ENCODE measurements at places on chromosomes 5 and 9. TPM values are rescaled to one million over a fixed set of nuclear protein-coding genes. Genes with fewer than 3 reads are reported as not detected.

DNA sequence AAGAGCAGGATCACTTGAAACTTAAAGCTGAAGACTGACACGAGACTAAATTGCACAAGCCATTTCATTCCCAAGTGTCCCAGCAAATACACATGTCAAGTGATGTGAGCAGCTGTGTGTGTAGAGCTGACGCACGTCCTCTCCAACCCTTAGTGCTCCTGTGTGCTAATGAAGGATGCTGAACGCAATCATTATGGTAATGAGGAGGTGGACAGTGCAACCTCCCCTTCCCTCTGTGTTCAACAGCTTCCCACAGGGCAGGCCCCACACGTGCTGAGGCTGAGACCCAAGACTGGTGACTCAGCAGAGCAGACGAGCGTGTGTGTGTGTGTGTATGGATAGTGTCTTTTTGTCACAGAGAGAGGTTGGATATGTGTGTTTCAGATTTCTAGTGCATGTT, 702.1 kb downstream of the SEMA5A start:
- DNase-seq = no peak

The TSSK1B gene
- total RNA-seq = not detected

The MPDZ gene
- total RNA-seq = 22.2 TPM

The PCDHB15 gene
- not detected for total RNA-seq

GRCh38 chr5:80239680-80240367, 16.0 kb downstream of the SERINC5 start:
- no peak for DNase-seq

- DNase-seq = no peak
Measured at GRCh38 chr5:130514984-130515690, 610.9 kb downstream of the CHSY3 start.

All from H7 (cell line).